ENCODE measurements at places on chromosomes 2 and 18. TPM values are rescaled to one million over a fixed set of nuclear protein-coding genes. Genes with fewer than 3 reads are reported as not detected.

- DNase-seq: no peak
Measured at GRCh38 chr2:121710470-121711170, 26.1 kb downstream of the NIFK start.

GRCh38 chr2:118386641-118387302, 298.5 kb downstream of the INSIG2 start:
- DNase-seq: no peak

DNA sequence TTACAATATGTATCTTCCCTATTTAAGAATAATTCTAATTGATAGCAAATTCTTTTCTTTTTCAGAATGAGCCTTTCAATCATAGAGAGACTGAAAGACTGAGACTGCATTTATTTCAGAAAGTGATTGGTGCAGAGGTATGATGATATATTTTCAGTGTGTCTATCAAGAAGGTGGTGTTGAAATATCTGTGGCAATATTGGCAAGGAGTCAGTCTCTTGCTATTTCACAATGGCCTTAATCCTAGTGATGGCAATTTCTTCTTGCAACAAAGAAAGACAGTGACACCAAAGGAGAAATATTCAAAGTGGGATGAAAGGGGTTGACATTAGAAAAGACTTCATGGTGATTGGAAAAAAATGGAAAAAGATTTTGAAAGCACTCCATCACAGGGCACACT, 21.7 kb upstream of the ZBTB14 start:
- DNase-seq: no peak

- no peak for DNase-seq
Measured at GRCh38 chr2:168075446-168075845, 171.9 kb downstream of the STK39 start.

DNA sequence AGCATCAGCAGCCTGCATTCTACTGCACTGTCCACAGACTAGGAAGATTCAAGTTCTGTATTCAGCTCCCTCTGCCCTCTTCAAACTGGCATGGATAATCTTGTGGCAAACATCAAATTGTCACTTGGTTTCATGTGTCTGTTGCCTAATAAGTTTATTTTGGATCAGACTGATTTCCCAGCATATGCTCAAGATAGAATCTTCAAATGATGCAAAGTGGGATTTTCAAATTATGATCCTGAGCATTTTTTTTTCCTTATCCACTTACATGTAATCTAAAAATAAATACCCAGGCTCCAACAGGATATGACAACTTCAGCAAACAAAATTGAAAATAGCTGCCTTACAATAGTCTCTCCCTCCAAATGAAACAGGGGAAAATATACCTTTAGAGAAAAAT, 160.9 kb upstream of the VRK2 start:
- no peak for DNase-seq

DNMT3A gene
- total RNA-seq: 215 TPM

- DNase-seq: peak; percentile 89
Measured at GRCh38 chr18:75915941-75916623, 488.6 kb upstream of the SMIM21 start.

DNA sequence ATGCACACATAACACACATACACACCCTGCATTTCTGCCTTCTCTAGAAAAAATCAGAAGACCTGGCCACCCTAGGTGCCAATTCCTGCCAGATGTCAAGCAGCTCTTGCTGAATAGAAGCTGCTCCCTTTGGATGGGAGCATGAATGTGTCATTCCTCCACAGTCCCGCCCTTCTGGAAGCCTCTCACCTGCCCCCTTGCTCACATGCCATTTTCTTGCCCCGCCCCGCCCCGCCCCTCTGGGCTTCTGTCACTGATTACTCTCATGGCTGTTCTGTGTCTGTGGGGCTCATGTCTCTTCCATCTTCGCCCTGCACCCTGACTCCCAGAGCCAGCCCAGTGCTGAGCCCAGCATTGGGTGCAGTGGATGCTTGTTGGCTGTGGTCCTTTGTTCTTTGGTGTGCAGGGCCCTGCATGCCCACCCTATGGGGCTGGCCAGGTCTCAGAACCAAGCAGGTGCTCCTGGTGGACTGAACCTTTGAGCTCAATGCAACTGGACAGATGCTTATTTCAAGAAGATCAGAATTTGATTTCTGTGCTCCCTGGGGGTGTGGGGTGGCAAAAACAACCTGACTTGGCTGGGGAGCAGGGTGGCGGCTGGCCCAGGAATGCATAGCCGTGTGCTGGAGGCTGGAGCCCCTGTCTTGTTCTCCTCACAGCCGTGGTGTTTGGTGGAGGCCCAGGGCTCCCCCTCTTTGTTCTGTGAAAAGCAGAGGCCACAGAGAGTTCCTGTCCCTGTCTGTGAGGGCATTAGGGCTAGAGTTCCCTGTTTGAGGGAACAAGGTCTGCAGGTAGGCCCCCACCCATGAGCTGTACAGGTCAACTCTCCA, 140.6 kb upstream of the GLI2 start:
- DNase-seq: peak; percentile 79

Measured in H9 (cell line).